Foreskin melanocyte (primary cell): ENCODE measurements at places on chromosomes 6 and 20.

GRCh38 chr6:149054559-149055194, 262.8 kb upstream of the TAB2 start:
- no peak for DNase-seq

DNA sequence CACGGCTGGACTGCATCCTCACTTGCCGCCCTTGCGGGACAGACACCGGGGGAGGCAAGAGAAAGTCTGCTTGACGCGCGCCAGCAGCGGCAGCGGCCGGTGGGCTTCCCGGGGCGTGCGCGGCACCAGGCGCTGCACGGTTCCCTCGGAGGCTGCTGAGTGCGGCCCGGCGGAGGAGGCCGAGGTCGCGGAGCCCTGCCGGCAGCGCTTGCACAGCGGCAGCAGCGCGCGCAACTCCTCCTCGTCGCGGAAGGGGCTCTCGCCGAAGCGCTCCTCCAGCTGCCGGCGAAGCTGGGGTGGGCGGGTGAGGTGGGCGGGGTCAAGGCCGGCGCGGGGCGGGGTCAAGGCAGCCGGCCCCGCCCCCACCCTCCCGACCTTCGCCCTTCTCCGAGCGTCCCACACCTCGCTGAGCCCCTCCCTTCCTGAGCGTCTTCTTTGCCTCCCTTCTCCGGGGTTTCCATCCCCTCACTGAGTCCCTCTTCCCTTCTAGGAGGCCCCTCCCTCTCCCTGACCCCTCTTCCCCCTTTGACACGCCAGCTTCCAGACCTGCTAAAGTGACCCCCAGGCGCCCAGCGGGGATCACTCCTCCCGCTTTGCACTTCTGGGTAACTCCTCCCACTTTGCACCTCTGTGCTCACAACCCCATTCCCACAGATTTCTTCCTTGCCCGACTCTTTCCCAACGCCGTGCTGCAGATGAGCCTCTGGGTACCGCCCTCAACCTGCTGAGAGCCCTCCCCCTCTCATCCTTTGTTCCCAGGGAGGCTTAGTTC, 8.8 kb downstream of the DUSP15 start:
- DNase-seq = no peak

DNA sequence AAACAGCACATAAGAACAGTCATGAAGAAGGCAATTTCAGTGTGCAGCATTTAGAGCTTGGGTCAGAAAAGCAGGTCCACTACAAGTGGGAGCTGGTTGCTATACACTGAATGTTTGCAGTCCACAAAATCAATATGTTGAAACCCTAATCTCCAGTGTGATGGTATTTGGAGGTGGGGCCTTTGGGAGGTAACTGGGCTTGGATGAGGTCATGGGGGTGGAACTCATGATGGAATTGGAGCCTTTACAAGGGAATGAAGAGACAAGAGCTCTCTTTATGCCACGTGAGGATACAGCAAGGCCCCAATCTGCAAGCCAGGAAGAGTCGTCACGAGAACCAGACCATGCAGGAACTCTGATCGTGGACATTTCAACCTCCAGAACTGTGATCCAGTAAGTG, 216.7 kb upstream of the SLC35B3 start:
- no peak for DNase-seq

GRCh38 chr6:110781522-110782214, 33.6 kb downstream of the CDK19 start:
- DNase-seq = no peak

- no peak for DNase-seq
These were observed 134.1 kb upstream of the CEP162 start for GRCh38 chr6:84361372-84362192.

DNA sequence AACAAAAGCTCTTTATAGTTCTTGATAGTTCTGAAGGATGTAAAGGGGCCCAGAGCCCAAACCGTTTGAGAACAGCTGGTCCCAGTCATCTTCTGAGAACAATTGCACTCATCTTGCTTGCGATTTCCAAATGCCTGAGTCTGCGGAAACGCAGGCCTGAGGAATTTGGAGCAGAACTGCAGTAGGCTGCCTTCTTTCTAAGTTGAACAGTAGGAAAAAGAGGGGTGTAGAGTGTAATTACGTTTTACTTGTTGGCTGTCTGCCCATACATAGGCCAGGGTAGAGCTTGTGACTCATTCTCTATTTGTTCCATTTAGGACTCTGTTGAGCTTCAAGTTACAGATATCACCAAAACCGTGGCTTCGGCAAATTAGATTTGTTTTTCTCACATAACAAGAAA, 42.0 kb upstream of the KIF16B start:
- peak; percentile 84 for DNase-seq
